K562 (cell line): ENCODE measurements at places on chromosomes 5 and 9. TPM values are rescaled to one million over a fixed set of nuclear protein-coding genes. Genes with fewer than 3 reads are reported as not detected.

- no peak overlapping the region for H3K27ac ChIP-seq
- no peaks in the 10 kb centered on the region for H3K4me1 ChIP-seq
- no peak for DNase-seq
- H3K36me3 ChIP-seq = no peaks in the 10 kb centered on the region
Measured at GRCh38 chr5:92504346-92504745, 1076.7 kb downstream of the NR2F1-AS1 start.

DNA sequence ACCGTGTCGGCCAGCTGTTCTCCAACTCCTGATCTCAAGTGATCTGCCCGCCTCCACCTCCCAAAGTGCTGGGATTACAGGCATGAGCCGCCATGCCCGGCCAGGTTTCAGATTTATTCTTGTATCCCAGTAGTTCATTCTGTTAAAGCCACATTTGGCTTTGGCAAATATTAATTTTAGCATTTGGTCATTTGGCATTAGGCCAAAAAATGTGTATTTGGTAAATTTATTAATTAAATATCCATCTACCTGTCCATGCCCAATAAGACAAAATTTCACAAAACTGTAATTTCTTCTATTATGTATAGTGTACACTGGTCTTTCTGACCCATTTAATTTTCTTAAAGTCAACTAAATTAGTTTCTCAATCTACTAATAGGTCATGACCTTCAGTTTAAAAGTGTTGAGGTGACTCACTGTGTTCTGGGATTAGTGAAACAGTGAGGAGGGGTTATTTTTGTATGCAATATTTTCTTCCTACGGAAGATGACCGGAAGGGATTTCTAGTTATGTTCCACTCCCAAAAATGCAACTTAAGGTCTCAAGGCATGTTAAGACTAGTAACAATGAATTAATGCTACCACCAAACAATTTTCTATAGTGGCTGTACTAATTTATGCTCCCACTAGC lies 21.0 kb downstream of the OSTF1 start:
- no peaks in the 10 kb centered on the region for H3K4me1 ChIP-seq
- no peak overlapping the region for H3K27ac ChIP-seq
- no peak overlapping the region for H3K4me3 ChIP-seq

GRCh38 chr9:98811051-98811650 lies 3.7 kb downstream of the GALNT12 start:
- H3K4me1 ChIP-seq = peaks cover 38% of the 10 kb centered on the region
- peaks cover 16% of the 10 kb centered on the region; the same call in 2 of the 3 replicates for H3K36me3 ChIP-seq
- no peak for DNase-seq

DNA sequence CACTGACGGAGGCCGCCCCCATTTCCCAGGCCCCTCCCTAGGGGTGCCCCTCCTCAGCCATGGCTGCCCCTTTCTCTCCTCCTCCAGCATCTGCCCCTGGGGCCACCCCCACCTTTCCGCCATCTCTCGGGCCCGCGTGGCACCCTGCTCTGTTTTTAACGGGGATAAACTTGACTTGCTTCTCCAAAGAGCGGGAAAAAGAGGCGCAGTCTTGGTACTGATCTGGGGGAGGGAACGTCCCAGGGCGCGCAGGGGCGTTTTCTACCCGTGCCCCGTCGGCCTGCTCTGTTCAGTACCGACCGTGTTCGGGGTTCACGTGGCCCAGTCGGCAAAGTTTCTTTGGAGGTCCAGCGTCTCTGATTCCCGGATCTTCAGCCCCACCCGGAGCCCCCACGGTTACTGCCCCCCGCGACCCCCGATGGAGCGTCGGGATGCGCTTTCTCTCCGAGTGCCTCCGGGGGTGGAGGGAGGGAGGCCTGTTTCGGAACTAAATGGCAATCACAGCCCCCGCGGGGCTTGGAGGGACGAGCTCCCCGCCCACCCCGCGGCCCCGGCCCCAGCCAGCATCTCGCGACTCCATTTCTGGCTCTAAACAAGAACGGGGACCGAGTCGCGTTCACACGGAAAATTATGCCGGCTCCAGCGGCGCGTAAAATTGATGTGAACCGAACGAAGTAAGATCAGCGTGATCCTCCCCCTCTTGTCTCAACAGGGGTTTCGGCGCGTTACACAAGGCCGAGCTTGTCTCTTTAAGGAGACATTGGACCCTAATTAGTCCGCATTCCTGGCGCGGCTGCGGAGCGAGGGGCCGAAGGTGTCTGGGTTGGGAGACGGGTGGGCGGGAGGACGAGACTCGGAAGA lies 1.1 kb upstream of the TLE4 start:
- H3K4me1 ChIP-seq = peaks cover 27% of the 10 kb centered on the region
- no peaks in the 10 kb centered on the region for H3K27me3 ChIP-seq
- H3K27ac ChIP-seq = peak overlapping the region; percentile 51; the same call in 2 of the 3 replicates

GRCh38 chr9:123505496-123505895 lies 149.5 kb downstream of the CRB2 start:
- no peak overlapping the region for H3K4me3 ChIP-seq
- H3K4me1 ChIP-seq = no peaks in the 10 kb centered on the region
- no peaks in the 10 kb centered on the region for H3K36me3 ChIP-seq
- no peak for DNase-seq
- no peaks in the 10 kb centered on the region for H3K27me3 ChIP-seq

DNA sequence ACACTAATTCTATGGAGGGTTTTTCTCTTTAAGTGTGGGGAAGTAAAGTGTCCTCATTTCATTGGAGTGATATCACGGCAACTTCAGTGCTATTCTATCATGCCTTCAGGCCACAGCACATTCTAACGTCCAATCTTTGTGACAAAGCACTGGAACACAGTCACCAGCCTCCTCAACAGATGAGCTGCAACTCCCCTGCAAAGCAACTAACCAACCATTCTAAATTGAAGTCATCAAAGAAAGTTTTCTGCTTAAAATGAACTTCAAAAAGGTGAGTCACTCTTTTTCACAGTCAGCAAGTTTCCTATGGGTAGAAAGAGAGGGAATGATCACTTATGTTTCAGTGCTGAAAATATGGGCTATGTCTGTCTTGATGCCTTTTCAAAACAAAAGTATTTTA lies 190.8 kb downstream of the ELAVL2 start:
- no peak overlapping the region for H3K4me3 ChIP-seq
- no peaks in the 10 kb centered on the region for H3K36me3 ChIP-seq
- H3K27ac ChIP-seq = no peak overlapping the region
- H3K4me1 ChIP-seq = no peaks in the 10 kb centered on the region

UNC5A gene
- total RNA-seq = not detected in 2 replicates

RAD23B gene
- total RNA-seq = 129 and 134 TPM in 2 replicates

DNA sequence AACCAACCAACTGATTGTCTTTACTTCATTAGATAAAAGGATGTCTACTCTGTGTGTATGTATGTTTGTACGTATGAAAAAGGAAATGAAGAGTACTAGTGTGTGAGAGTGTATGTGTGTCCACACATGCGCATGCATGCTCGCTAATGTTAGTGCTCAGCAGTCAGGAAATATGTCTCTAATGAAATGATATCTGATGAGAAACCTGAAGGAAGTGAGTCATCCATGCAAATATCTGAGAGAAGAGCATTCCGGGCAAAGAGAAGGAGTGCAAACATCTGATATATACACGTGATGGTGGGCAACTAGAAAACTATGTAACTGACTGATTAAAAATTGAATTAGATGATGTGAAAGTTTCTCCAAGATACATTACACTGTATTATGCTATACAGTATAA lies 29.6 kb upstream of the UGCG start:
- no peak overlapping the region for H3K4me3 ChIP-seq
- no peaks in the 10 kb centered on the region for H3K27me3 ChIP-seq
- peak; percentile 44 for DNase-seq

GRCh38 chr5:53820802-53821171 lies 260.3 kb downstream of the NDUFS4 start:
- H3K36me3 ChIP-seq = no peaks in the 10 kb centered on the region
- H3K4me1 ChIP-seq = no peaks in the 10 kb centered on the region

DNA sequence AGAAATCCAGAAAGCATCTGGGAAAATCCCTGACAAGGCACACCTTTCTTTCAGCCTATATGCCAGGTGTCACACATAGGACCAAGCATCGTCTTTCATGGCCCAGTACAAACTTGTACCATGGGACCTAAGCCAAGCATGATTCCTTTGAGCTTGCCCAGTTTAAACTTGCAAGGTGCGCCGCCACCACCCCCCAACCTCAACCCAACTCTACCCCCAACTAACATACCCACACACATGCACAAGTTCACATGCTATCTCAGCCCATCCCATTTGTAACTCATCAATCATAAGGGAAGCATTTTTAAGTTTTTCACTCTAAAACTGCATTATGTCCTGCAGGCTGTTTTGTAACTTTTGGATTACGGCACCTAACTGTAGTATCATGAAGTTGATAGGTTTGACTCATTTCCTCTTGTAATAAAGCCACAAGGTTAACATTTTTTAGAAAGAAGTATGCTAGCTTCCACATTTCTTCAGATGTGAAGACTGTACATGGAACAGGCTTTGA lies 145.9 kb upstream of the FST start:
- no peaks in the 10 kb centered on the region for H3K36me3 ChIP-seq
- DNase-seq = no peak
- no peaks in the 10 kb centered on the region for H3K4me1 ChIP-seq
- no peak overlapping the region for H3K27ac ChIP-seq
- no peak overlapping the region for H3K4me3 ChIP-seq

DNA sequence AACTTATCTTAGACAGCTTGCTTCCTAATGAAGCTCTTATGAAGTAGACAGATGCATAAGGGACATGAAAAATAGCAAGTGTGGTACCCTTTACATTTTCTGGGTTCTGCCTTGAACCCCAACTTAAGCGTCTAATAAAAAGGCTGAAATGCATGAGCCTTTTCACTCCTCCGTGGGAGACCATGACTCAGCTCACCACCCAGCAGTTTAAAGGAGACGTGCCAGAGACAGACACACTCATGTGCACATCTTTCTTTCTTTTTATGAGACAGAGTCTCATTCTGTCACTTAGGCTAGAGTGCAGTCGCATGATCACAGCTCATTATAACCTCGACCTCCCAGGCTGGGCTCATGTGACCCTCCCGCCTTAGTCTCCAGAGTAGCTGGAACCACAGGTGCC lies 22.3 kb downstream of the CTXN3 start:
- H3K4me3 ChIP-seq = no peak overlapping the region
- no peaks in the 10 kb centered on the region for H3K4me1 ChIP-seq
- DNase-seq = no peak
- no peaks in the 10 kb centered on the region for H3K36me3 ChIP-seq
- H3K27me3 ChIP-seq = no peaks in the 10 kb centered on the region

- no peaks in the 10 kb centered on the region for H3K36me3 ChIP-seq
- no peaks in the 10 kb centered on the region for H3K27me3 ChIP-seq
- no peak overlapping the region for H3K4me3 ChIP-seq
- H3K27ac ChIP-seq = no peak overlapping the region
Measured at GRCh38 chr9:28502189-28502588, 928.9 kb upstream of the C9orf72 start.

SLC6A7 gene
- not detected in 2 replicates for total RNA-seq

DNA sequence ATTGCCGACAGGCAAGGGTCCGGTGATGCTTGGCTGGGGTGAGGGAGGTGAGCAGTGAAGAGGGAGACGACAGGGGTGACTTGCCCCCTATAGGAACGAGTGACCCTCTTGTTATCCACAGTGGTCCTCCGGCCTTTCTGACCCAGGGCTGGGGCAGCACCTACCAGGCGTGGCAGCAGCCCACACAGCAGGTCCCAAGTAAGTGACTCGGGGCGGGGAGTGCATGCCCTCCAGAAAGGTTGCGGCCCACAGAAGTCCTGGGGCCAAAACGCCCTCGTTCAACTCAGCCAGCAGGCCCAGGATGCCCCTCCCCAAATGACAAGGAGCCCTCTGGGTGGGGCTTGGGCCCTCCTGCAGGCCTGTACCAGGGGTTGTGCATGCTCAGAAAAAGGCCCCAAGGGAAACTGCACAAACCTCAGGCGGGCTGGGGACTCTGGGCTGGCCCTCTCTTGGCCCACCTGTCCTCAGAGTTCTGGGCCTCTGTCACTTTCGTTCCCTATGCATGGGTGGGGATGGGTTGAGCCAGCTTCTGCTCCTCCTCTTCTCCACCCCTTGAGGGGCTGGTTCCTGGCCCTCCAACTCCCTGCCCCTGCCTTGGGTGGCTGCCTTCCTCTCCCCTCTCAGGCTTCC lies 32.2 kb upstream of the PRDM12 start:
- no peaks in the 10 kb centered on the region for H3K27me3 ChIP-seq
- no peak overlapping the region for H3K27ac ChIP-seq
- no peak for DNase-seq
- no peaks in the 10 kb centered on the region for H3K4me1 ChIP-seq
- H3K36me3 ChIP-seq = peaks cover 93% of the 10 kb centered on the region; the same call in 2 of the 3 replicates

SLC34A1 gene
- not detected in 2 replicates for total RNA-seq

FANCC gene
- total RNA-seq = 14.1 and 16.8 TPM in 2 replicates

IFNB1 gene
- total RNA-seq = not detected in 2 replicates

DNA sequence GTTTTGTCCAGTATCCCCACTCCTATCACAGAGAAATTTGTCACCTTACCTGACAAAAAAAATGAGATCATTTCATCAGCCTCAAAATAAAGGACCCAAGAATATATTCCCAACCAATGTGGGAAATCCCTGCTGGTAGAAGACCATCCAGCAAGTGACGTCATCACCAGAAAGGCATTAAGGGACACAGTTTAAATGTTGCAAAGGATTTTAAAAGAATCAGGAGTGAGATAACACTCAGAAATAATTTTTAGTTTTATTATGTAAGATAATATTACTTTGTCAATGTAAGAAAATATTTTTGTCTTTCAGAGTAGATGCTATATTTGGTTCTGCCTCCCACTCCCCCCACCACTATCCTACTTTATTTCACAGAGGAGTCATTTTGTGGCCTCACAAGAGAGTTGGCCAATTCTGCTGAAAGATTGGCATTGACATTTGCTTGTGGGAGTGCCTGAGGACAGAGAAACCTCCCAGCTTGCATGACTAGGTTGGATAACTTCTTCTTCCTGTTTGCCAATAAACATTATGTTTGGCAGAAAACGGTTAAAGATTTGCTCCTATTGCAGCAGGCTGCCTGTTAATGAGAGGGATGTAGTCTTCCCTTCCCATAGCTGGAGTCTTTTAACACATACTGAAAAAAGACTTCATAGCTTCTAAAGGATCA lies 288.6 kb upstream of the DAB2 start:
- no peak overlapping the region for H3K27ac ChIP-seq
- H3K4me1 ChIP-seq = no peaks in the 10 kb centered on the region
- no peaks in the 10 kb centered on the region for H3K36me3 ChIP-seq
- no peak for DNase-seq
- no peaks in the 10 kb centered on the region for H3K27me3 ChIP-seq

DNA sequence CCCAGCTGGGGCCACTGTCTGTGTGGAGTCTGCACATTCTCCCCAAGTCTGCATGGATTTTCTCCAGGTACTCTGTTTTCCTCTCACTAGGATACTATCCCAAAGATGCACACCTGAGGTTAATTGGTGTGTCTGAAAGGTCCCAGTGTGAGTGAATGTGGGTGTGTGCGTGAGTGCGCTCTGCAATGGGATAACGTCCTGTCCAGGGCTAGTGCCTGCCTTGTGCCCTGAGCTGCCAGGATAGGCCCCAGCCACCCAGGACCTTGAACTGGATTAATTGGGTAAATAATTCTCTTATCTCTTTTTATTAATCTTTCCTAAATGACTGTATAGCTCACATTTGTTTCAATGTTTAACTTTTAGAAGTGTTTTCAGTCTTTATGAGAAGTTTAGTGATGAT lies 11.5 kb upstream of the PANK3 start:
- H3K36me3 ChIP-seq = no peaks in the 10 kb centered on the region
- no peak overlapping the region for H3K27ac ChIP-seq
- DNase-seq = no peak
- peaks cover 26% of the 10 kb centered on the region for H3K27me3 ChIP-seq
- no peaks in the 10 kb centered on the region for H3K4me1 ChIP-seq
- no peak overlapping the region for H3K4me3 ChIP-seq

GRCh38 chr5:78597974-78598371 lies 50.6 kb downstream of the LHFPL2 start:
- peaks cover 24% of the 10 kb centered on the region; the same call in 2 of the 3 replicates for H3K4me1 ChIP-seq
- H3K27me3 ChIP-seq = no peaks in the 10 kb centered on the region
- DNase-seq = no peak
- H3K27ac ChIP-seq = no peak overlapping the region
- H3K36me3 ChIP-seq = no peaks in the 10 kb centered on the region
- no peak overlapping the region for H3K4me3 ChIP-seq
